ENCODE measurements at places on chromosomes 3 and 15.

GRCh38 chr3:191019855-191020254 lies 157.4 kb upstream of the GMNC start:
- DNase-seq: no peak

- no peak for DNase-seq
These were observed 10.0 kb downstream of the DCP1A start for GRCh38 chr3:53337167-53337940.

DNA sequence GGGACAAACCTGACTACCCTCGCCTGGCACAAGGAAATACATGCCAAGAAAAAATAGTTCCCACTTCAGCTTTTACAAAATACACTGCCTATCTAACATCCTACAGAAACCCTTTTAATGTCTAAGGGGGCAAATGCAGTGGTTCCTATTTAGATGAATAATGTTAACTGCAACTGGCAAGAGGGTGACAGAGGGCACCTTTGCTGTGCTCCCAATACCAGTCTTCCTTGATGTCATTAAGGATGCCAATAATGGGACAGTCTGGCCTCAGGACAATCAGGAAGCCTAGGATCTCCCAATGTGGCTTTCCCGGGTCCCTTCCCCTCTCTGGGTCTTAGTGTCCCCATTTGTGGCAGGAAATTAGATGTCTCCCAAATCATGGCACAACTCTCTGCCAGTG lies 13.9 kb downstream of the CSRNP1 start:
- DNase-seq: no peak

DNA sequence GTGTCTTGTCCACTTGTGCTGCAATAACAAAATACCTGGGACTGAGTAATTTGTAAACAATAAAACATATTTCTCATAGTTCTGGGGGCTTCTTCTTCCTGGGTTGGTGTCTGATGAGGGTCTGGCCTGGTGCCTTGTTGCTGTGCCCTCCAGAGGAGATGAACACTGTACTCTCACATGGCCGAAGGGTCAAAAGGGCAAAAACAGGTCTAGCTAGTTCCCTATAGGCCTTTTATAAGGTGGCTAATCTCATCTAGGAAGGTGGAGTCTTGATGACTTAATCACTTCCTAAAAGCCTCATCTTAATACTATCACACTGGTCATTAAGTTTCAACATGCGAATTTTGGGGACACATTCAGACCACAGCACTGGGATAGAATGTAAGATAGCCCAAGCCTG lies 228.4 kb downstream of the TLE3 start:
- DNase-seq: no peak

DNA sequence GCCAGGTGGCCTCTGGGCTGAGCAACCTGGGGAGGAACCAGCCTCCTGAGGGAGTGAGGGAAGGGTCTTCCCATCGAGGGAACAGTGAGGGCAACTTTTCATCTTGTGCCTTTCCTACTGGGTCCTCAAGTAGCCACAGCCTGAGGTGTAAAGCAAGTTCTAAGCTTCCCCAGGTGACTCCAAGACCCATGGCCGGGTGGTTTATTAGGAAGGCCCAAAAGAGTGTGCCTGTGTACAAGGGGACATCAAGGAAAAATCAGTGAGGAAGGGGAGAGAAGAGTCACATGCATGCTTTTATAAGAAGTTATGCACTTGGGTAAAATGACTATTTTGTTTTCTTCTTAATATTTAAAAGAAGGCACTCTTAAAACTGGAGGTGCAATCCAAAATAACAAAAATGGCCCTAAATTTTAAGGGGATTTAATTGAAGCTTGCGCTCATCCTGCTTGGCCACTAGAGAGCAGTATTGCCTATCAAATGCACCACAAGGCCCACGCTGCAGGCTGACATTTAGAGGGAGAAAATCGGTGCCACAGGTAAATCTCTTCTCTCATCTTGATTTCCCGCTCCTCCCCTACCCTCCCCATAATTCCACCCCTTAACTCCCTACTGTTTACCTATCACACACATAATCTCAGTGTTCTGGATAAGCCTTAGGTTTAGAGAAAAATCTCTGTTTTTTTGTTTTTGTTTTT lies 6.7 kb downstream of the NANOGP8 start:
- DNase-seq: peak; percentile 49

- peak; percentile 19 for DNase-seq
These were observed 3.6 kb upstream of the CLDN16 start for GRCh38 chr3:190384309-190384756.

GRCh38 chr15:39054128-39054732 lies 489.6 kb upstream of the RASGRP1 start:
- no peak for DNase-seq

DNA sequence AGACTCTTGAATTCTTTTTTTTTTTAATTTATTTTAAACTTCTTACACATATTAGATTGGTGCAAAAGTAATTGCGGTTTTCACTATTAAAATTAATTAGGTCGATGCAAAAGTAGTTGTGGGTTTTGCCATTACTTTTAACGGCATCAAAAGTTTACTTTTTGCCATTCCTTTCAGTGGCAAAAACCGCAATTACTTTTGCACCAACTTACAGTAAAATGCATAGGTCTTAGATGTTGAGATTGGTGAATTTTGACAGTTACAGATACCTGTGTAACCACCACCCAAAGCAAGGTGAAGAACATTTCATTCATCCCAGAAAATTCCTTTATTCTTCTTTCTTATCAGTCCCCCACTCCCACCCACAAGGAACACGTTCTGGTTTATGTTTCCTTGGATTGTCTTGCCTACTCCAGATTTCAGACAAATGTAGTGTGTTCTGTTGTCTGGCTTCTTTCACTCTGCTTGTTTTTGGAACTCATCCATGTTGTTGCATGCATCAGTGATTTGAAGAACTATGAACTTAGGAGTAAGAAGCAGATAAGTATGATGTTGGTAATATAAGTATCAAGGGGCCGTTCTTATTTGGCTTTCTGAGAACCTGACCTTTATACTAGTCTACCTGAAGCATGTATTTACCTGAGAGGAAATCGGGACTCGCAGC lies 198.4 kb upstream of the UBE2E1 start:
- no peak for DNase-seq

- no peak for DNase-seq
These were observed 115.7 kb upstream of the PRTG start for GRCh38 chr15:55858661-55859060.

GRCh38 chr15:54519577-54519976 lies 541.3 kb downstream of the UNC13C start:
- DNase-seq: peak; percentile 0

DNA sequence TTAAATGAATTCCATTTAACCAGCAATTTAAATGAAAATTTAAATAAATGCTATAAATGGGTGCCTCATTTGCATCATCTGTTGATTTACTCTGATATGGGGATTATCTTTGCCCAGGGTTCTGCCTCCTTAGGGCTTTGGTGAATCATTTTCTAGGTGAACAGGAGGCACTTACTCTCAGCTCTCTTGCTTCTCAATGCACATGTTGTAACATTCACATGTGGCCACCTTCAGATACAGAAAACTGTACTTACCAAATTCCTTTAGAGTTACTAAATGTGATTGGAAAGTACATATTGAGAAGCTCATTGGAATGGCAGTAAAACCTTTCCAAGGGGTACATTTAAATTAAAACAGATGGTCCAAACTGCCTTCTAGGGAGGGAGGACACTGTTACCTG lies 20.8 kb downstream of the GADL1 start:
- DNase-seq: no peak

DNA sequence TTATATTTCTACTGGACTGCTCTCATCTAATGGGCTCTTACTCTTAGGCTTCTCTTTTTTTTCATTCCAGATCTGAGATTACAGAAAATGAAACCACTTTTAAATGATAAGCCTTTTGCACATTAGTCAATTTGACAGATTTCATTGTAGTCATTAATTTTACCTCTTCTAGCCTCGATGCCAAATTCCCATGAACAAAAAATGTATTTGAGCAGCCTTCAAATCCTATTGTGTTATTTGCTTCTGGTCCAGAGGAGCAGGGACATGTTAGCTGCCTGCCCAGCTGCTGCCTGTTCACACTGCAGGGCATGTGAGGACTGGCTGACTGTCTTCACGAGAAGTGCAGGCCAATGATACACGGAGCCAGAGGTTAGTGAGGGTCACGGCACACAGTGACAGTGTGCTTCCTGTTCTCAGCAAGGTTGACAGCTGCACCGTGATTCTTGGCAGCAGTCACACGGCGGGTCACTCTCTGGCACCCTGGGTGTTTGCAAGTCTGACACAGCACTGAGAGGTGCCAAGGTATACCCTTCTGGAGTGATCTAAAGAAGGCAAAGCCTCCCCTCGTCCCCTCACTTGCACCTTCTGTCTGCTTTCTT lies 40.8 kb downstream of the KAT2B start:
- DNase-seq: peak; percentile 36

DNA sequence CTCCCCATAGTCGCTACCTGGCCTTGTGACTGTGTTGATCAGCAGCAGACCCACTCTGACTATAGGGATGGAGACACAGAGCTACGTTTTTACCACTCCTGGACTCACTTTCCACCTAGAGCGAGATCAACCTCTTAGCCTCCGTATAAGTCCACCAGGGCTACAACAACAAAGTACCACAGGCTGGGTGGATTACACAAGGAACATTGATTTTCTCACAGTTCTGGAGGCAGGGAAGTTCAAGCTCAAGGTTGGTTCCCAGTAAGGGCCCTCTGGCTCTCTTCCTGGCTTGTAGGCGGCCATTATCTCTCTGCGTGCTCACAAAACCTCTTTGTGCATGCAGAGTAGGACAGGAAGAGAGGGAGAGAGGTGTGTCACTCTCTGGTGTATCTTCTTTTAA lies 330.4 kb upstream of the PROK2 start:
- no peak for DNase-seq

- no peak for DNase-seq
These were observed 23.9 kb upstream of the CTXND1 start for GRCh38 chr15:80275961-80276360.

DNA sequence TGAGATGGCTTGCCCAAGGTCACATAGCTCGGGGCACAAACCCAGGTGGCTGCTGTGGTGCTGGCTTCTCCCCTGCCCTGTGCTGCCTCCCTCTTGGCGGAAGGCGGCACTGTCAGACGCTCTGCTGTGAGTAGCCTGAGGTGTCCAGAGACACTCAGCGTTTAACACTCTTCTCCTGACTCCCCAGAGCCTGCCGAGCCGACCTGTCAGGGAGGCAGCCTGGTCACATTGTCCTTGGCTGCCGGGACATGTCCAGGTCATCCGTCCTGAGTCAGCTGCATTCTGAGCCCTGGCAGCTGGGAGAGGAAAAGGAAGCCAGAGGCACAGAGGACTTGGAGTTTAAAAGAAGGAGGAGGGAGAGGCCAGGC lies 4.7 kb downstream of the LMAN1L start:
- DNase-seq: no peak

DNA sequence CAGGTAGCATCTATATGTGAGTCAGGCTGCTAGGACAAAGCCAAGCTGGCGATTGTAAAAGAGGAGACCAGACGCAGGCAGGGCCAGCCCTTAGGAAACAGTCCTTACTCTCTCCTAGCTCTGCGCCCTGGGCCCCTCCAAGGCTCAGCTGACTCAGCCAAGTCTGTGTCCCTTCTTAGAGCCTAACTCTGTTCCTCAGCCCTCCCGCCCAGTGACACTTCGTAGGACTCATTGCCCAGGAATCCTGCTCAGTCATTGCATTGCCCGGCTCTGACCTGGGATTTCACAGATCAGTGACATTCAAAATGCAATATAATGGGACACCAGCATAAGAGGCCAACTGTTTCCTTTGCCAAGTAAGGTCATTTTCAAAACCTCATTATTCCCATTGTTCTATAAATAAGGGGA lies 244.2 kb downstream of the TLE3 start:
- no peak for DNase-seq

DNA sequence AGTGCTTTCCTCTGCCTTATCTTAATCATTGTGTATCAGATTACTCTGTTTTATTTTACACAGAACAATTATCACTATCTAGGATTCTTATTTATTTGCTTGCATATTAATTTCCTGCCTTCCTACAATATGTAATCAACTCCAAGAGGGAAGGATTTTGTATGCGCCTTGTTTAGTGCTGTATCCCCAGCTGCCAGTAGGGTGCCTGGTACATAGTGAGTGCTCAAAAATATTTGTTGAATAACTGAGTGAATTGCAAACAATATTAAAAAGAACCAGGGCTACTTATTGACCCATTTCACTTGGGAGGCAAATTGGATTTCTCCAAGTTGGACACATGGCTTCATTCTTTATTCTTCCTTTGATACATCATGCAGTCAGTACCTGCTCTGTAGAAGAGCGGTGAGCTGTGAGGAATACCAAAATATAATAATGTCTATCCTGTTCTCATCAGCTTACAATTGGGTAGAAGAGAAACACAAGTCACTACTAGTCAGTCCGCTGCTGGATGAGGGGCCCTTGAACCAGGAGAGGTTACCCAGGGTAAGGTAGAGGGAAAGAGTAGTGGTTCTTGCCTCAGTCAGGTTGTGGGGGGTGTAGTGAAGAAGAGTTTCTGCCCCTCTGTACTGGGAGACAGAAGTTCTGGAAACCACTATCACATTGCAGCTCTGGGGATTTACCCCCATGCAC lies 233.9 kb upstream of the ZBTB20 start:
- DNase-seq: no peak

- no peak for DNase-seq
These were observed 602.6 kb downstream of the RSL24D1 start for GRCh38 chr15:54594115-54594514.

DNA sequence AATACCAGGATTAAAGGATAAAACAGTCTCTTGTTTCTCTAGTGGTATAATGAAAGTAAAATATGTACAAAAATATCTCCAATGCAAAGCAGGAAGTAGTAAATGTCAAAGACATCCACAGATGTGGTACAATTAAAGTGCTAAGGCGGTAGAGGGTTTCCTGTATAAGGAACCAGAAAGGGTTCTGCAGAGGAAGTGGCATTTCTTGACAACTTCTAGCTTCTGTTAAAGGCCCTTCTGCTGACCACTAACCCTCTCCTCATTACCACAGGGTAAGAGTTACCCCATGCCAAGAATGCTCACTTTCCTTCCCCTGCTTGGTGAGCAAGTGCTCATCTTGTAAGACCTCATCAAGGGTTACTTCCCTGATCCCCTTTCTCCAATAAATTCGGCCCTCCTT lies 883.6 kb upstream of the NR2F2 start:
- peak; percentile 32 for DNase-seq

DNA sequence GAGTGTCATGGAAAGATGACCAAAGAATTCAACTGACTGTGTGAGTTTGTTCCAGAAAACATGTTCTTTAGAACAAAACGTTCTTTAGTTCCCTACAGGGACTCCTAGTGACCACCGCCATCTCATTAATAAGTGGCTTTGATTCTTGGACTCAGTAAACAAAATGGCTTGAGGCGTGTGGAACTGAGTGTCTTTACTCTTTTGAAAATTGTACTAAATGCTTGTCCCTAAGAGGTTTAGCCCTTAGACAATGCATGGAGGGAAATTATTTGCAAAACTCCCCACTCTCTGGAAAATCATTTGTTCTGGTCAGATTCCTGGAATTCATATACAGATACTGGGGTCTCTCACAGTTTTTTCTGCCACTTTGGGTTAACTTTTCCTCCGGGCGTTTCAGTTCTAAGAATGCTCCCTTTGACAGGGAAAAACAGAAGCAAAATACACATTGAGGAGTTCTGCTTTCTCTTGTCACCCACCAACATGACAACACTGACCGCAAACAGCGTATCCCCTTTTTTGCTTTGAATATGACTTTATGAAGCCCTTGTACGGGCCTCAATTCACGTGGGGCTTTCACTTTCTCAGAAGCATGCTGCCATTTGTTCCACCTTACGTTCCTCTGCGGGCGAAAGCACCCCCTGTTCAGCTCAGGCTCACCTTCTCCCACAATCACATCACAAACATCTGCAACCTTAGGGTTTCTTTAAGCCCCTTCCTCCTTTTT lies 15.3 kb upstream of the NRROS start:
- peak; percentile 63 for DNase-seq

GRCh38 chr15:74768099-74768770 lies 13.6 kb upstream of the CSK start:
- no peak for DNase-seq

GRCh38 chr15:98952381-98952803 lies 55.2 kb downstream of the PGPEP1L start:
- peak; percentile 46 for DNase-seq
